ENCODE measurements at places on chromosomes 4 and X.

- DNase-seq: no peak
These were observed 37.3 kb upstream of the ARAF start for GRCh38 chrX:47523713-47524166.

- no peak for DNase-seq
These were observed 129.0 kb downstream of the ARAP2 start for GRCh38 chr4:36115312-36115711.

DNA sequence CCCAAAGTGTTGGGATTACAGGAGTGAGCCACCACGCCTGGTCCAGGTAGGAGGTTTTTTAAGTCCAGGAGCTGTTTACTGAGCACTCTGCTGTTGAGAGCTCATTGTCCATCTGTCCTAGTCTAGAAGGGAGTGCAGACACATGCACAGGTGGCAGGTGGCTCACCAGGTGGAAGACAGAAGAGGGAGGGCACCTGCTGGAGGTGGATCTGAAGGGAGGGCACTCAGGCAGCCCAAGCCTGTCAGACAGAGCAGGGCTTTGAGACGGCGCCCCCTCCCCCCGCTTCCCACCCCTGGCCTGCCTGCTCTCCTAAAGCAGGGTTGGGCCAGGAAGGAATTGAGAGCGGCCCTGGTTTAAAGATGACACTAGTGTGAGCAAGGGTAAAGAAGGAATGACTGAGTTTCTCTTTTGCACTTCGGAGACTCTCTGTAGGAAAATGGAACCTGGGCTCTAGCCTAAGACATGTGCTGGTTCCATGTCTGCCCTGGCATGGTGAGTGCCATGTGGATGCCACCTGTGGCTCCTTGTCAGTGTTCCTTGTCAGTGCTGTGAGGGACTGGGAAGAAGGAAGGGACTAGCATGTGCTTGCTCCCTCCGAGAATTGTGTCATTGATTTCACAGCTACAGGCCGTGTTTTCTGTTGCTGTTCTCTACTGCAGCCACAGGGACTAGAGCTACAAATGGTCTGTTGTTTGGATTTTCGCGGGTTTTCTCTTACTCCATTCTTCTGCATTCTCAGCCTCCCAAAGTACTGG, 108.6 kb downstream of the TNIP2 start:
- no peak for DNase-seq

DNA sequence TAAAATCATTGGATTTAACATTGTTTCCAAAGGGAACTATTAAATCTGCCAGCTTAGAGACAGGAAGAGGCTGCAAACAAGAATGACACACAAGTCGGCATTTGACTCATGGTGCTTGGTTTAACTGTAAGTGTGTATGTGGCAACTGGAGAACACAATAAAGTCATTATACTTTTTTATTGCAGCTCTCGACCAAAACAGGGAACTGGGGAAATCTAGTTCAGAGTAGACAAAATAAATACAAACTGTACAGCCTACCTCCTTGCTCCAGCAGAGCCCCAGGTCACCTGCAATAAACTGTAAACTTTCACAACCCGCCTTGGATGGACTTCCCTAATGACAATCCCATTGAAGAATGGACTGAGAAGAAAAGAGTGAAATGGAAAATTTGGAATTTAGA, 24.0 kb downstream of the NPY5R start:
- DNase-seq: no peak

- no peak for DNase-seq
These were observed 54.4 kb downstream of the FAT1 start for GRCh38 chr4:186669159-186669731.

DNA sequence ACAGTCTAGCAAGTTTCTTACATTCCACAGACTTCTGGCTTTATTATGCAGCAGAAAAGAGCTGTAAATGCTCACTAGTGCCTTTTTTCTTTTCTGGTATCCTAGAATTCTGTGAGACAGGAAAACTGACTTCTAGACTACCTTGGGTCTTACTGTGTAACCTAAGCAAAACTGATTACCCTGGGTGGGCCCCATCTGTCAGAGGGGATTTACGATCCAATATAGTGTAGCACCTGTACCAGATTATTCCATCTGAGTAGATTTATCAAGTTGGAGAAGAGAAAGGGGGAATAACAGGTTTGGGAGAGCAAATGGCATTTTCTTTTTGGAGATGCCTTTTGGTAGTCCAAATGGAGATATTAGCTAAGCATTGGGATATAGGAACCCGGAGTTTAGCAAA, 46.7 kb downstream of the FSTL5 start:
- DNase-seq: peak; percentile 11
